Right cardiac atrium (tissue), 5 donors: ENCODE measurements at places on chromosomes 1 and 21.

GRCh38 chr21:46049890-46050667 lies 47.8 kb upstream of the COL6A2 start:
- DNase-seq = peak; percentile 69

DNA sequence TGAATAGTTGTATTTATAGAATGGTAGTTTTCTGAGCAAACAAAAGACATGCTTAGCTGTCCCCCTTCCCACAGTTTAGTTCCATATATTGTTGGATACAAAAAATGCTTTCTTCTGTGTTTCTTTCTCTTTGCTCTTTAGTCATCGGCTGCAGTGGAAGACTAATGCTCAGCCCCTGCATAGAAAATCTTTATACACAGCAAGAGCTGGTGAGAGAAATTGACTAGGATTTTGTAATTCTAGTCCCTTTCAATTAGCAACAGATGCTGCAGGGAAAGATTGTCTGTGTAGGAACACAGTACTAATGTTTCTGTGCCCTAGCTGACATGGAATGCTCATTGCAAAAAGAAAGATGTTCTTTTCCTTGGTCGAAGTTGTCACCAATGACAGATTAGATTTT lies 200.9 kb downstream of the RPS6KC1 start:
- DNase-seq = no peak

GRCh38 chr1:222464841-222465210 lies 83.1 kb downstream of the HHIPL2 start:
- DNase-seq = peak; percentile 78

- DNase-seq = no peak
Observed at GRCh38 chr1:166089804-166090203, 77.0 kb downstream of the FAM78B start.

DNA sequence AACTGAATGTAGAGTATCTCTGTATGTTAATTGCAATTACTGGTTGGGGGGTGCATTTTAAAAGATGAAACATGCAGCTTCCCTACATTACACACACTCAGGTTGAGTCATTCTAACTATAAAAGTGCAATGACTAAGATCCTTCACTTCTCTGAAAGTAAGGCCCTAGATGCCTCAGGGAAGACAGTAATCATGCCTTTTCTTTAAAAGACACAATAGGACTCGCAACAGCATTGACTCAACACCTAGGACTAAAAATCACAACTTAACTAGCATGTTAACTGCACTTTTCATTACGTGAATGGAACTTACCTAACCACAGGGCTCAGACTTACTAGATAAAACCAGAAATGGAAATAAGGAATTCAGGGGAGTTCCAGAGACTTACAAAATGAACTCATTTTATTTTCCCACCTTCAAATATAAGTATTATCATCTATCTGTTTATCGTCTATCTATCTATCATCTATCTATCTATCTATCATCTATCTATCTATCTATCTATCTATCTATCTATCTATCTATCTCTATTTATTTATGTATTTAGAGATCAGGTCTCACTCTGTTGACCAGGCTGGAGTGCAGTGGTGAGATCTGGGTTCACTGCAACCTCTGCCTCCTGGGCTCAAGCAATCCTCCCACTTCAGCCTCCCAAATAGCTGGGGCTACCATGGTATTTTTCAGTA lies 47.8 kb downstream of the CHML start:
- no peak for DNase-seq
